ENCODE measurements at places on chromosomes 12 and 14.

GRCh38 chr12:126051611-126052107, 986.4 kb downstream of the AACS start:
- no peak for DNase-seq
- no peak overlapping the region for H3K27ac ChIP-seq
- H3K4me1 ChIP-seq = no peaks in the 10 kb centered on the region
- no peaks in the 10 kb centered on the region for H3K36me3 ChIP-seq

- no peaks in the 10 kb centered on the region for H3K27me3 ChIP-seq
- H3K27ac ChIP-seq = no peak overlapping the region
- DNase-seq = no peak
- no peak overlapping the region for H3K4me3 ChIP-seq
Measured at GRCh38 chr12:124804011-124804621, 59.5 kb downstream of the SCARB1 start.

DNA sequence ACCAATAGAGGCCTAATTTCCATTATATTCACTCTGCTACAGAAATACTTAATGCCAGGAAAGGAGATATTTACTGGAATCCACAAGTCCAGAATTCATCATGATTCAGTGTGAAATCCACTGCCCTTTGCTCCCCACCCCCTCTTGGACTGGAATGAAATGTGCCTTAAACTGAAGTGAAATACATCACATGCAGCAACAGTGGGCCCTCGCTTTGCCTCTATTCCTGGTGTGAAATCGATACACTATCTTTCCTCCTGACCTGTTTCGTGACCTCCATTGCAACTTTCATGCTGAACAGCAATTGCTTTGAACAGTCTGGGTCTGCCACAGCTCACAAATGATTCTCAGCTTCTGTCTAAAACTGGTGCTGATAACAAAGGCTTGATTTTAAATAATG, 100.6 kb downstream of the NPAS3 start:
- no peak overlapping the region for H3K27ac ChIP-seq
- no peak overlapping the region for H3K4me3 ChIP-seq
- H3K36me3 ChIP-seq = no peaks in the 10 kb centered on the region
- no peak for DNase-seq

GRCh38 chr14:68922886-68923285, 56.2 kb downstream of the ACTN1 start:
- no peak overlapping the region for H3K27ac ChIP-seq
- no peak for DNase-seq
- H3K4me3 ChIP-seq = no peak overlapping the region
- peaks cover 14% of the 10 kb centered on the region for H3K4me1 ChIP-seq

DNA sequence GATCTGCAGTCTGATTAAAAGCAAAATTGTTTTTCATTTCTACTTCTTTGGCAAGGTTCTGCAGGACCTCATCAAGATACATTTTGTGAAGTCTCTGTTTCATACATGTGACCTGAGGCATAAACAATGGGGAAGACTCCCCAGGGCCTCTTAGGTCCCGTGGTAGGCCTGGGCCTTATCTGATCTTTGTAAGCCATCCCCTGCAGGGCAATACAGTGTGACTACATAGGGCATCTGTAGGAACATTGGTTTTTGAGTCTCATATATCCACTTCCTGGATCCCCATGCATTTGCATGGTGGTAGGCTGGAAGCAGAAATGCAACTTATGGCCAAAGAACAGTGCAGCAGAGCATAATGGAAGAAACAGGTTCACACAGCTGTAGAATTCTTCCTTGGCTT, 6.0 kb downstream of the FAR2 start:
- H3K36me3 ChIP-seq = no peaks in the 10 kb centered on the region
- H3K4me3 ChIP-seq = no peak overlapping the region
- DNase-seq = no peak
- H3K4me1 ChIP-seq = peaks cover 20% of the 10 kb centered on the region
- H3K27me3 ChIP-seq = peaks cover 4% of the 10 kb centered on the region
- no peak overlapping the region for H3K27ac ChIP-seq

- peaks cover 11% of the 10 kb centered on the region for H3K27me3 ChIP-seq
- no peak for DNase-seq
- H3K4me3 ChIP-seq = no peak overlapping the region
- H3K4me1 ChIP-seq = no peaks in the 10 kb centered on the region
- no peaks in the 10 kb centered on the region for H3K36me3 ChIP-seq
Measured at GRCh38 chr12:52455821-52456220, 3.9 kb upstream of the KRT6B start.

- no peak for DNase-seq
- H3K27me3 ChIP-seq = no peaks in the 10 kb centered on the region
- no peak overlapping the region for H3K27ac ChIP-seq
- H3K4me1 ChIP-seq = peaks cover 2% of the 10 kb centered on the region
- H3K36me3 ChIP-seq = peaks cover 2% of the 10 kb centered on the region
Measured at GRCh38 chr14:24311837-24312615, 724 bp downstream of the LTB4R start.

DNA sequence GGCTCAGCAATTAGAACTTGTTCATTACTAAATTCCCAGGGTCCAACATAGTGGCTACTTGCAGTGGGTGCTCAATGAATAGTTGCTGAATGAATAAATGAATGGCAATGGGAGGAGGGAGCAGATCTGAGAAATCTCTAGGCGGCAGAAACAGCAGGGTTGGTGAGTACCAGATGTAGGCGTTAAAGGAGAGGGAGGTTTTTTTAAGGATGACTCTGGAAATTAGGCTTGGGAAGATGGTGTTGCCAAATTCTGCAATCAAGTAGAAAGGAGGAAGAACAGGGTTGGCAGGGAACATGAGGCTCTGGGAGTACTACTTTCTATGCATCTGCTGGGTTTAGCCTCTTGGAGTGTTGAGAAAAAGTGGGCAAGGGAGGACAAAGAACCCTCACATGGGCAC, 207.1 kb downstream of the APAF1 start:
- peaks cover 15% of the 10 kb centered on the region for H3K27me3 ChIP-seq
- H3K27ac ChIP-seq = no peak overlapping the region
- no peaks in the 10 kb centered on the region for H3K4me1 ChIP-seq
- no peak for DNase-seq

DNA sequence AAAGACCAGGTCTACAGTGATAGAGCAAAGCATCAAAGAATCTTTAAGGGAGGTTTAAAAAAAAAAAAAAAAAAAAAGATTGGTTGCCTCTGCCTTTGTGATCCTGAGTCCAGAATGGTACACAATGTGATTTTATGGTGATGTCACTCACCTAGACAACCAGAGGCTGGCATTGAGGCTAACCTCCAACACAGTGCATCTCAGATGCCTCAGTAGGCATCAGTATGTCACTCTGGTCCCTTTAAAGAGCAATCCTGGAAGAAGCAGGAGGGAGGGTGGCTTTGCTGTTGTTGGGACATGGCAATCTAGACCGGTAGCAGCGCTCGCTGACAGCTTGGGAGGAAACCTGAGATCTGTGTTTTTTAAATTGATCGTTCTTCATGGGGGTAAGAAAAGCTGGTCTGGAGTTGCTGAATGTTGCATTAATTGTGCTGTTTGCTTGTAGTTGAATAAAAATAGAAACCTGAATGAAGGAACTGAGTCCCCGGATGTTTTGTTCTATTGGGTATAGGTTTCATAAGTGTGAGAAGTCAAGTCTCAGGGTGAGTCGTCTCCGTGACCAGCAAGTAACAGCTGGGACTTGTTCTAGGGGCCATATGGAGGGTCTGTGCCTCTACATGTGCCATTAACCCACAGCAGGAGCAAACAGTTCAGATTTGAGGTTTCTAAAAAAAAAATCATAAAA, 9.3 kb downstream of the PEBP1 start:
- DNase-seq = no peak
- H3K36me3 ChIP-seq = peaks cover 39% of the 10 kb centered on the region
- no peak overlapping the region for H3K4me3 ChIP-seq
- H3K27me3 ChIP-seq = no peaks in the 10 kb centered on the region

DNA sequence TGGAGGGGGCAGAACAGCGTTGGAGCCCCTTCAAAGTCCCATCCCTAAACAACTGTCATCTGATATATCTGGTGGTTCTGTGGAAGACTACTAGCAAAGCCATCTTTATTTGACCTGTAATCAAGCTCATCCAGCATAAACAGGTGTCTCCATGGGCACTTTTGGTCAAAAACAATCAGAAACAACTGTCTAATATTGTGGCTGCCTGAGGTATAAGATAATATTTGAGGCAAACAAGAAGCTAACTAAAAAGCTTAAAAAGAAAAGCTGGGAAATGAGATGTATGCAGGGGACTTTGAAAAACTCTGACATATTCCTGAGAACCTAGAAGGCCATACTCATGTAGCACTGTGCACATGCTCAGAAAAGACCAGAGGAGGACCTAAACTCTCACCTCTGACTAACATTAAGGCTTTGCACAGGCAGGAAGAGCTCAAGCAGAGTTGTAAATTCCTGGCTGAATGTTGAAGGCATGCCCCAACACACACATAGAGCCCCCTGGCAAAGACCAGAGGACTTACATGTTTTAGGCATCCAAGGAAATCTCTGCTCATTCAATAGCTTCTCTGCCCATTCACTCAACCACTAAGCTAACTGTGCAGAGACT, 27.2 kb upstream of the AP4S1 start:
- peaks cover 14% of the 10 kb centered on the region for H3K4me1 ChIP-seq
- H3K27ac ChIP-seq = no peak overlapping the region
- H3K27me3 ChIP-seq = no peaks in the 10 kb centered on the region
- peaks cover 50% of the 10 kb centered on the region for H3K36me3 ChIP-seq
- DNase-seq = no peak

DNA sequence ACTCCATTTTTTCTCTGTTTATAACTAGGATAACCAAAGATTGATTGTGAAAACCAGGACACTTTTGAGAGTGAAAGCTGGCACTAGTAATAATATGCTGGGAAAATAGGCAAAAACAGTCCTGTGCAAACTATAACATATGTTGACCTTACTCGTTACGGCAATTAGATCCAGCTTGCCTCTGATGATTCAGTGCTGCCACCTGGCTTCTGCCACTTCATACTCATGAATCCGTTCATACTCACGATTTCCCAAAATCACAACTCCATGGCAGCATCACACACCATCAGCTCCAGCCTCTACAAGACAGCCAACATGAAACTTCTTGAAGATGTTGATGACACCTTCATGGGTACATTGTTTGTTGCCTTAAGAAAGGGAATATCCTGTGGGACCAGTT, 49.1 kb upstream of the CAND1 start:
- no peak overlapping the region for H3K27ac ChIP-seq
- peaks cover 7% of the 10 kb centered on the region for H3K4me1 ChIP-seq
- H3K4me3 ChIP-seq = no peak overlapping the region
- H3K36me3 ChIP-seq = no peaks in the 10 kb centered on the region

GRCh38 chr14:80867091-80867490, 74.4 kb downstream of the CEP128 start:
- no peak overlapping the region for H3K27ac ChIP-seq
- peaks cover 36% of the 10 kb centered on the region for H3K36me3 ChIP-seq
- H3K4me3 ChIP-seq = no peak overlapping the region
- no peaks in the 10 kb centered on the region for H3K27me3 ChIP-seq
- no peak for DNase-seq

- peaks cover 18% of the 10 kb centered on the region for H3K27me3 ChIP-seq
- peaks cover 7% of the 10 kb centered on the region for H3K4me1 ChIP-seq
- DNase-seq = no peak
- H3K4me3 ChIP-seq = no peak overlapping the region
Measured at GRCh38 chr14:72557671-72558070, 336.2 kb downstream of the DPF3 start.

GRCh38 chr12:6860116-6860515, 7.2 kb upstream of the TPI1 start:
- H3K4me3 ChIP-seq = no peak overlapping the region
- no peak overlapping the region for H3K27ac ChIP-seq
- peaks cover 44% of the 10 kb centered on the region for H3K36me3 ChIP-seq

All from mesothelial cell of epicardium (in vitro differentiated cells).